ENCODE measurements at places on chromosomes 16 and 17.
A peak's percentile ranks its signal among the peaks of the same experiment; 100 is the strongest.

GRCh38 chr17:50304781-50305404 lies 30.6 kb downstream of the TMEM92 start:
- DNase-seq, result no peak

- no peak for DNase-seq
These were observed 10.4 kb upstream of the RUNDC3A start for GRCh38 chr17:44297975-44298374.

GRCh38 chr17:79745641-79746105 lies 14.9 kb downstream of the ENPP7 start:
- no peak for DNase-seq

DNA sequence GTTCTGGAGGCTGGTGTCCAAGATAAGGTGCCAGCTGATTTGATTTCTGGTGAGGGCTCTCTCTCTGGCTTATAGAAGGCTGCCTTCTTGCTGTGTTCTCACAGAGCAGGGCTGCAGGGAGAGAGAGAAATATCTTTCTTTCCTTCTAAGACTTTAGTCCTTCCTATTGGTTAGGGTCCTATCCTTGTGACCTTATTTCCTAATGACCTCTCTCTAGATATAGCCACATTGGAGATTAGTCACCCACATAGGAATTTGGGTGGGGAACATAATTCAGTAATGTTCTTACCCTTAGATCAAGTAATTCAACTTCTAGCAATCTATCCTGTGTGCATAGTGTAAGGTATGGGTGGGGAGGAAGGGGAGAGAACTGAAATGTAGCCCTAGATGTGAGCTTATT lies 18.0 kb upstream of the ABCA5 start:
- no peak for DNase-seq

GRCh38 chr16:50596762-50597450 lies 48.7 kb downstream of the NKD1 start:
- no peak for DNase-seq

GRCh38 chr16:57358527-57359095 lies at the start of gene CCL22:
Gene CCL22, plus strand, starts transcription at chr16:57358783. Its CDS starts 34 bp downstream, at chr16:57358817.
- no peak for DNase-seq

GRCh38 chr17:31686495-31686894 lies 172.5 kb downstream of the COPRS start:
- DNase-seq, result no peak

DNA sequence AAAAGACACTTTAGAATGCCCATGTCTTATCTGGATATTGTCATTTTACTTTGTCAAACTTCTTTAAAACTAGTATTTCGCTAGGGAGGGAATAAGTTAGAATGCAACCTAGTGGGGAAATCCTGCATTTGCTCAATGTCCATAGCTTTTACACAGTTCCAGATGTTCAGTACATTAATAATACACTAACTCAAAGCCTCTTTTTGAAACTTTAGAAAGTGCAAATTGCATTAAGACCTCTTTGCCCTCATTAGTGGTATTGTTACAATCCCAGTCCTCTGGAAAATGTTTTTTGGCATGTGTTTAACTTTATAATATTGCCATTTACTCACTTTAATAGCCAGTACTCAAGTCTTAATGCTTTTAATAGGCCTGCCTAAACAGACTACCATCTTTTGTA lies 106.8 kb downstream of the BRIP1 start:
- no peak for DNase-seq

DNA sequence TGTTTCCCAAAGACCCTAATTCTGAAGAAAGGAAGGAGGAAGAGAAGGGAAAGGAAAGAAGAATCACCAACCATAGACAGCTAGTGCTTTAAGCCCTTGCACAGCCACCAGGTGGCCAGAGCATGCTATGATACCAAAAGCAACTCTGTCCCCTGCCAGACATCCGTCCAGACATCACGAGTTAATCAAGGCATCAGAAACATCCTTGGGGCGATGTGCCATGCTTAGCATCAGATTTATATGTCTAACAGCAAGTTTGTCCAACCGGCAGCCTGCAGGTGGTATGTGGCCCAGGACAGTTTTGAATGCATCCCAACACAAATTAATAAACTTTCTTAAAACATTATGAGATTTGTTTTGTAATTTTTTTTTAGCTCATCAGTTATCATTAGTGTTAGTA lies 2.9 kb upstream of the CRYBA1 start:
- DNase-seq, result no peak

DNA sequence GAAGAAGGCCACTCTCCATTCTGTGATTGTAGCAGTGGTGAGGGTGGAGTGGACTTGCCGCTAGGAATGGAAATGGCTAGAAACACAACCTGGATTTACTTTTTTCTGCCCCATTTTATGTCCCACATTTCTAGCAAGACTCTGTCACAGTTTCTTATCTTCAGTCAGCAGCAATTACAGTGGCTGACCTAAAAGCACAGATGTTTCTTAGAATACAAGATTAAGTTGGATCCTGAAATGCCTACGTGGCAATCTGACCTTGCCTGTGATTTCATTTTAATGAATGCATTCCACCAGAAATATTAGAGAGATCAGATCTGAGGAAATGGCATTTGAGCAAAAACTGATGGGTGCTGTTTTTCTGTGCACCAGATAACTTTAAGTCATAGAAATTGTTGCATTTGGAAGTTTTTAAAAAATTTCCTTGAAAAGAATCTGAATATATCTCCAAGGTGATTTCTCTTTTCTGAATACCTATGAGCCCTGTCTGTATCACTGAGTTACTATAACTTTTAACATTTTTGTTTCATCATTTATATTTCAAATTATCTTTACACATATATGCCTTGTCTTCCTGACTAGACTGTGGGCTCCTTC lies 5.4 kb downstream of the HEATR3 start:
- DNase-seq, result no peak

DNA sequence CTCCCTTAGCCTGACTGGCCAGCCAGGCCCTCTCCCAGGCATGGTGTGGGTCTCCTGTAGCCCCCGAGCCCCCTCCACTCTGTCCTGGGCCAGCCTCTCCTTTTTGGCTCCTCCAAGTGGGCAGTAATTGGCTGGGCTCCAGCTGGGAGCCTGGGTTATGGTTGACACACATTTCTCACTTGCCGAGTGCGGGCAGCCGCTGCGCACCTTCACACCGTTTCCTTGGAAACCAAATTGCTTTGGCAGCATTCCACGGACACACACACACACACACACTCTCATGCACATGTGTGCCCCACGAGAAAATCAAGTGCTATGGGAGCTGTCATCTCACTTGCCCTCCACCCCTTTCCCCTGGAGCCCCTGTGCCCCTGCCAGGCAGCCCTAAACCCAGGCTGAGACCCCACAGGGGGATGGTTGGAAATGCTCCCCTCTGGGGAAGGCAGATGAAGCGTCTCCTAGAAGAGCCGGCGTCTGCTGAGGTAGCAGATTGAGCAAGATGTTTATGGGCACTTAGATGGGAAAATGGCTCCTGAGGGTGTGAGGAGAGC lies 402.7 kb upstream of the TNRC6C start:
- DNase-seq, result no peak

DNA sequence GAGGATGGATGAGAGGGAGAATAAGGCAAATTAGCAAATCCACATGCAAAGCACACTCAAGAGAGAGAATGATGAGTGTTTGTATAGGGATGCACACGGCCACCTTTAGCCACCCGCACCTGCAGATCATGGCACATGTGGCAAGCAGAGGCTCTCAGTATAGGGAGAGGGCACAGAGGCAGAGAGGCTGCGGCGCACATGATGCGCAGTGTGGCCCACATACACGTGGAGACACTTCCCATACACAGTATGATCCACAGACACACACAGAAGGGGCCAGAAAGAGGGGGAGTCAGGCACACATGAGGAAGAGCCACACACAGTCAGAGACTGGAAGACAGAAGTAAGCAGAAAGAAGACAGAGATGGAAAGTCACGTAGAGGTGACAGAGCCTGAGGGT lies 6.5 kb upstream of the CHD3 start:
- no peak for DNase-seq

DNA sequence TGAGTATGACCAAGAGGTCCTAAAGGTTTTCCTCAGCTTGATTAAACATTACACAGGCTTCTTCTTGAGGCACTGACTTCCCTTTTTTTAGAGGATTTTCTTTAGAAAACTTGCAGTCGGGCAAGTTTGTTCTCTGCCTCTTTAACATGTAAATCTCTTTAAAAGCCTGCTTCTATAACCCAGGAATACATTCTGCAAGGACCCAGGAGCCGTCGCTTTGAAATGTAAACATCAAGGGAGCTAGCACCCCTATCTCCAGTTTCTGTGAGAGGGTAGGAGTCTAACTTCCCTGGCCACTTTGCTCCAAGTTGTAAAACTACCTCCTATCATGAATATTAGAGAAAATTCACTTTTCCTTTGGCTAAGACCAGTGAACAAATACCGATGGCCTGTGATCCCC lies 201.5 kb upstream of the CPHXL start:
- DNase-seq, result no peak

DNA sequence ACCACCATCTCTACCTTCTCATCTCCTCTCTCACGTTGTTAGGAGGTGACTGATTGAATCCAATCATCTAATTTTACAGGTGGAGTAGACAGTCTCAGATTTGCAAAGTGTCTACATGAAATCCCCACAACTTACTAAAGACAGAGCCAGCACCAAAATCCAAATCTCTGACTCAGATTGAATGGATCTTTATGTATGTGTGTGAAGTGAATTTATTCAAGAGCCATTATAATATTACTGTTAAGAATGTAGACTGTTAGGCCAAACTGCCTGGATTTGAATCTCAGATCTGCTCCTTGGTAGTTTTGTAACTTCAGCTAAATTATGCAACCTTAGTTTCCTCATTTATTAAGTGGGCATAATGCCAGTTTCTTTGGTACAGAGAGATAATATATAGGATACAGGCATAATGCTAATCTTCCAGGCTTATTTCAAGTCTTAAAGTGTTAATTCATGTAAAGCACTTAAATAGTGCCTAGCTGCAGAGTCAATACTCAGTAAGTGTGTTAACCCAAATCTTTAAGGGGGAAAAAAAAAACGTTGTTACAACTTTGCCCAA lies 12.7 kb downstream of the CNEP1R1 start:
- no peak for DNase-seq

- DNase-seq, result no peak
These were observed 34.2 kb downstream of the RMI2 start for GRCh38 chr16:11379420-11379819.

DNA sequence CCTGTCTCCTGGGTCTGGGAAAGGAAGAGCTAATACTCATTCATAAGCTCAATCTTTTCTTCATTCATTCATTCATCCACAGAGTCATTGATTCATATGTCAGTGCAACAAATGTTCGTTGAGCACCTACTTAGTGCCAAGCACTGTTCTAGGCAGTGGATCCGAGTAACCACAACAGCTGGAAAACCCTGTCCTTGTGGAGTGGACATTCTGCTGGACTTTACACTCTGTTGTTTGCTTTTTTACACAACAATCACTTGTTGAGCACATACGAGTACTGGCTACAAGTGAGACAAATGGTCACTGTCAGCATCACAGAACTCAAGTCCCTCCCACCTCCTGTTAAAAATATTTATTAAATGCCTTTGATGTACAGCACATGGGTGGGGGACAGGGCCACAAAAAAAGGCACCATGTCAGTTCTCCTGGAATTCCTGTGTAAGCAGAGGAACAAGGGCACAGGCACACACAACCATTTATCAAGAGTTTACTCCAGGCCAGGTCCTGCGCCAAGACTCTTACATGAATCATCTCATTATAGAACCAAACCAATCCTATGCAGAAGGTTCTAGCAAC lies 46.9 kb downstream of the TEKT5 start:
- DNase-seq, result no peak

- DNase-seq, result no peak
These were observed 41.3 kb downstream of the USP31 start for GRCh38 chr16:23107936-23108335.

DNA sequence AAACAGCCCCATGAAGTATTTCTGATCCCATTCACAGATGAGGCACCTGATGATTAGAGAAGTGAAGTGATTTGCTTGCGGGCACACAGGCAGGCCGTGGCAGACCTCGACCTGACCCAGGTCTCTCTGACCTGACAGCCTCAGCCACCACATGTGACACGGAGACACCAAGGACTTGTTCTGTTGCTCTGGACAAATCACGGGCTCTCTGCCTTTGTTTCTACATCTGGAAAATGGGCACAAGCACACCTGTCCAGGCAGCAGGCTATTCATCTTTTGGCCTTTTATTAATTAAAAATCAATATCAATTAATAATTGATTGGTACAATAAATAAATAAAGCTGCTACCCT lies 3.4 kb downstream of the MAP3K14 start:
- DNase-seq, result no peak

DNA sequence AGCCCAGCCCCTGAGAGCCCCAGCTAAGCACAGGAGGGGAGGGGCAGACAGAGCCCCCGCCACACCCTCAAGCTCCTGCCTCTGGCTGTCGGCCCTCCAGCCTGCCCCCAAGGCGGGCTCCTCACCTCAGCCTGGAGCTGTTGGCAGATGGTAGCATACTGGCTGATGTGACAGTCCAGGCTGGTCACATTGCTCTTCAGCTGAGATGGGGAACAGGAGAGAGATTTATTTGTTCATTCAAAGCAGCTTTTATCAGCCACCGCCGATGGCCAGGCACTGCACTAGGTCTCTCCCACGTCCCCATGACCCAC lies 14.8 kb downstream of the KIF18B start:
- DNase-seq, result no peak

- no peak for DNase-seq
These were observed 5.7 kb upstream of the FTSJ3 start for GRCh38 chr17:63833026-63833740.

GRCh38 chr16:54688339-54688738 lies 242.3 kb upstream of the IRX5 start:
- DNase-seq, result no peak

GRCh38 chr17:1573932-1574696 lies 11.5 kb upstream of the PITPNA start:
- peak; percentile 58 for DNase-seq

GRCh38 chr17:19857640-19858039 lies 10.1 kb downstream of the ULK2 start:
- no peak for DNase-seq

GRCh38 chr16:86725401-86725800 lies 147.1 kb downstream of the FOXL1 start:
- DNase-seq, result no peak

DNA sequence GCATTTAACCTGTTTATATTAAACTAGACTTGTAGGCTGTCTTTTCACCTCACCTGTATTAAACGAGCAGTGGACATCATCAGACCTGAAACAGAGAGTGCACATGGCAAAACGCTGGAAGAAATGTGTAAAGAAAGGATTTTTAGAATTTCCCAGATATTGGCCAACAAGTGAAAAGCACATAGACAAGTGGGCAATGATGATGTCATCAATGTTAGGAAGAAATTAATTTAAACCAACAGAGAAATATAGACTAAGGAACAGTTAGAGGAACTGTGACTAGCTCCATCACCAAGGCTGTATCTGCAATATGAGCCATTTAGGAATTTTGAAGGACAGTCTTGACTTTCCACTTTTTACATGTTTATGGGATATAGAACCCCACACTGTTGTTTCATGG lies 67.1 kb upstream of the SLC12A3 start:
- no peak for DNase-seq
